ENCODE measurements at places on chromosomes 1 and 21. TPM values are rescaled to one million over a fixed set of nuclear protein-coding genes. Genes with fewer than 3 reads are reported as not detected.

Gene SPOCD1
- total RNA-seq = 9.4 TPM

DNA sequence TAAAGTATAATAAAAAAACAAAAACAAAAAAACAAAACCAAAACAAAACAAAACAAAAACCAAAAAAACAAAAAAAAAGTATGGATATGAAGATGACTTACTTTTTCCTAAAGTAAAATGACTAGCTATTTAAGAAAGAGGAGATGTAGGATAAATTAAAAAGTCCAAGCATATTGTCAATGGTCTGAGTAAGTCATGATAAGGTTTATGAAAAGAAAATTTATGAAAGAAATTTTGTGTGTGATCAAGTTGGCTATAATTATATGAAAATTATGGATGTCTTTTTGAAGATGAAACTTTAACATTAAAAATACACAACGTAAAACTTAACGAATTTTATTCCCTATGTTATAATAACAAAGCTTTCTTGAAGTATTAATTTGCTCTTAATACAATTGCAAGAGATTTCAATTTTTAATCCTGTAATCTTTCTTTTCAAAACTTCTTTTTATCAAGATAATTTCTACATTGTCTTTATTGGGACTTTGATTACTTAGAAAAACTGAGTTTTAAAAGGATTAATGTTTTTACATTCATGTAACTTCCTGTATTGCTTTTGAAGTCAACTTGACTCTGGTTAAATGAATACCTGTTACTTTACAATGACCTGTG lies 200.9 kb upstream of the IVNS1ABP start:
- no peak for DNase-seq

DNA sequence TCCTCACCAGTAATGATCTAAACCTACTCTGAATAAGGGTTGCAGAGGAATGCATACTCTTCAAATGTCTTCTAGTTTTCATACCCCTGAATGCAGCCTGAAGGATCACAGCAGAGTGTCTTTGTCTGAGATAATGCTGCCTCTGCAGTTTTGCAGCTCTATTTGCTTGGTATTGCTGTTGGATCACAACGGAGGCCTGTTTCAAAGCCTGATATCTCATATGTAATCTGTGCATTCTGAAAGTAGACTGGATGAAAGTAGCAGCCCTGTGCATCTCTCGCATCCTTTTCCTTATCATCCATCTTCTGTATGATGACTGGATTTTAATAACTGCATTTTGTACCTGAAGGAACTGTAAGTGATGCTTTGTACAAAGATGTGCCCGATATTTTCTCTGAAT lies 34.9 kb upstream of the F13B start:
- no peak for DNase-seq

DNA sequence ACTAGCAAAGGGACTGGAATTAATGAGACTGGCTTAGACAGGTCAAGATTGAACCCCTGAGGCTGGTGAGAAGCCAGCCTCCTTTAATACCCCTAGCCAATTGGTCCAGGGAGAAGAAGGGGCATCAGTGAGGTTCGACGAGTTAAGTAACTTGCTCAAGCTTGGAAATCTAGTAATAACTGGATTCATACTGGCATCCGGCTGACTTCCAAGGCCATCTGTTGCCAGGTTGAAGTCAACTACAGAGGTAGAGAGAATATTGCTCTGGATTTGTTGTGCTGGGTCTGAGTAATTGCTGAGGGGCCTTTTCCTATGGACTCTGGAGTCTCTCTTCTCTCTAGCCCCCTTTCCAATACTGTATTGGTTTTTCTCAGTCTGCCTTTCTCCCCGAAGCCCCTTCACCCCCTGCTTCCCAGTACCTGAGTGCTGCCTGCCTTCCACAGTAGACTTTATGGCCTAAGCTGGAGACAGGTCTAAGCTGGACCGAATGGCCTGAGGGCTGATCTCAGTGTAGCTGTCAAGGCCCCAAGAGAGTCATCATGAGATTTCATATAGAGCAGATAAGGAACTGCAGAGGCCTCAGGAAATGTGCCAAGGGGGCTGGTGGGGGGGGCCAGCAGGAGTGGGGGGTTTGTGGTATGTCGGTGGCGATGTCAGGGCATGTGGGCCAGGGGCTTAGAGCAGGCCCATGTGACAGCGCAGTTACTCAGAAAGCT lies 42.4 kb upstream of the IL19 start:
- no peak for DNase-seq

DNA sequence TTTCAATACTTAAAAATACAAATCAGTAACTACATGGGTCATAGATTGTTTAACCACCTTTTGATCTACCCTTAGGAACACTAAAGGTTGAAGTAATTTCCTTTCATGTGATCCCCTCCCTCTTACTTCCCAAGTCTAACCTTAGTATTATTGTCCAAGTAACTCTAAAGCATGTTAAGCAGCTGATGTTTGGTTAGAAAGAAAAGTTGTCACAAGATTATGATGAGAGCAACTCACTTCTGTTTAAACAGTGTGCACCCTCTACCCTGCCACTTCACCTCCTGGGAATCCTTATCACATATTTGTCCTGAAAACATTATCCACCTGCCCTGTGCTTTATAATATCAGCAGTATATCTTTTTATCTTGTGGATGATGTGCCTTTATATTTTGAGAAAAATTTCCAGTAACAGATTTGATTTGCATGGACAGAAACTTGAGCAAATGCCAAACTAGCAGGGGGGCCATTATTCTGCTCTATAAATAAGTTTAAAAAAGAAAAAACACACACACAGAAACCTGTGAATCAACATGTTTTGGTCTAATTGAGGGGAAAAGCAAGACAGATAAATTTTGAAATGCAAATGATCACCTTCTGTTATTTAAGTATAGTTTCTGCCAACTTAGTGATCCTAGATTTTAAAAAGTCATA lies 194.3 kb downstream of the RPS6KC1 start:
- no peak for DNase-seq

DNA sequence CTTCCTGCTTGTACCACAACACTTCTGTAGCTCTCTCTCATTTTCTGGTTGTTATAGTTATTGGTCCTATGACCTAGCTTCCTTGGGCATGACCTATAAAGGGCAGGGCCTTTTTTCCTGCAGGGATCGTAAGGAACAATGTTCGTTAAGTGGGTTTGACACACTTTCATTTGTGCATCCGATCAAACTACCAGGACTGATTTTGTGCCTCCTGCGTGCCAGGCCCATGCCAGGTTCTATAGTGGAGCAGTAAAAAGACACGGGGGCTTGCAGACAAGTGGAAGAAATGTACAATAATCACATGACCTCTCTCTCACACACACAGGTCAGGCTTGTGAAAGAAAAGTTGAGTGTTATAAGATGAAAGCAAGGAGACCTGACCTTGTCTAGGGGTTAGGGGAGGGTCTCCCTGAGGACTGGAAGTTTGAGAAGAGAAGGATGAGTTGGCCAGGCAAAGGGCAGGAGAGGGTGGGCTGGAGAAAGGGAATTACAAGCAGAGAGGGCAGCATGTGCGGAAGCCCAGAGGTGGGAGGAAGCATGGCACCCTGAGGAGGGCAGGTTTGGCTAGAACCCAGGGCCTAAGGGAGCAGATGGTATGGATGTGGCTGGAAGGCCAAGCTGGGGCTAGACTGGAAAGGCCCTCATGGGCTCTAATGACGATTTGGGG lies 145.4 kb downstream of the GRIK3 start:
- DNase-seq = no peak

Gene LENEP
- total RNA-seq = not detected

DNA sequence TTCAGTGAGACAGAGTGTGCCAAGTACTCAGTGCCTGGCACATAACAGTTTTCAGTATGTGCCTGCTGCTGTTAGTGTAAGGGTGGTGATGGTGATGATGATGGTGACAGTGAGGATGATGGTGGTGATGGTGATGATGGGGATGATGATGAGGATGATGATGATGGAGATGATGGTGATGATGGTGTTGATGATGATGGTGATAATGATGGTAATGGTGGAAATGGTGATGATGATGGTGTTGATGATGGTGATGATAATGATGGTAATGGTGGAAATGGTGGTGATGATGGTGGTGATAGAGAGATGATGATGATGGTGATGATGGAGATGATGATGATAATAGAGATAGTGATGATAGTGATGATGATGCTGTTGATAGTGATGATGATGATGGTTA lies 62.0 kb downstream of the AJAP1 start:
- no peak for DNase-seq

Data from epithelial cell of proximal tubule (primary cell).